ENCODE measurements at places on chromosomes 6 and 20. TPM values are rescaled to one million over a fixed set of nuclear protein-coding genes. Genes with fewer than 3 reads are reported as not detected.

ACTL10 gene
- 2.0 TPM for total RNA-seq

CYP39A1 gene
- 3.4 TPM for total RNA-seq

TGM3 gene
- 1,379 TPM for total RNA-seq

RGL2 gene
- total RNA-seq, result 55.8 TPM

CCM2L gene
- 1.2 TPM for total RNA-seq

ARMH2 gene
- total RNA-seq, result not detected

APCDD1L gene
- 0.16 TPM for total RNA-seq

TP53TG5 gene
- 0.36 TPM for total RNA-seq

TSPO2 gene
- not detected for total RNA-seq

DDAH2 gene
- 15.3 TPM for total RNA-seq

ZBTB9 gene
- 5.5 TPM for total RNA-seq

GCLC gene
- total RNA-seq, result 24.5 TPM

PKHD1 gene
- total RNA-seq, result 0.04 TPM

FILIP1 gene
- total RNA-seq, result 0.60 TPM

ANKEF1 gene
- total RNA-seq, result 6.7 TPM

TCP1 gene
- 120 TPM for total RNA-seq

HINT3 gene
- 11.3 TPM for total RNA-seq

EFCAB8 gene
- 0.48 TPM for total RNA-seq

FAM162B gene
- 0.92 TPM for total RNA-seq

HLA-DPB1 gene
- 10.5 TPM for total RNA-seq

OSTM1 gene
- total RNA-seq, result 12.8 TPM

ADGRF1 gene
- 32.8 TPM for total RNA-seq

BPIFB4 gene
- not detected for total RNA-seq

CAGE1 gene
- 0.28 TPM for total RNA-seq

ZC3H12D gene
- 0.36 TPM for total RNA-seq

RNF144B gene
- 21.6 TPM for total RNA-seq

RAET1G gene
- 24.7 TPM for total RNA-seq

CRIP3 gene
- 0.28 TPM for total RNA-seq

KIF6 gene
- 0.24 TPM for total RNA-seq

LRRN4 gene
- not detected for total RNA-seq

PLAGL2 gene
- total RNA-seq, result 11.0 TPM

ERVFRD-1 gene
- not detected for total RNA-seq

SLC22A7 gene
- not detected for total RNA-seq

ZBTB46 gene
- total RNA-seq, result 1.7 TPM

SRC gene
- 30.5 TPM for total RNA-seq

GSTA3 gene
- total RNA-seq, result not detected

SLC17A2 gene
- not detected for total RNA-seq

All from esophagus mucosa (tissue), 1 donor.